ENCODE measurements at places on chromosomes 16 and 17. TPM values are rescaled to one million over a fixed set of nuclear protein-coding genes. Genes with fewer than 3 reads are reported as not detected.

DNA sequence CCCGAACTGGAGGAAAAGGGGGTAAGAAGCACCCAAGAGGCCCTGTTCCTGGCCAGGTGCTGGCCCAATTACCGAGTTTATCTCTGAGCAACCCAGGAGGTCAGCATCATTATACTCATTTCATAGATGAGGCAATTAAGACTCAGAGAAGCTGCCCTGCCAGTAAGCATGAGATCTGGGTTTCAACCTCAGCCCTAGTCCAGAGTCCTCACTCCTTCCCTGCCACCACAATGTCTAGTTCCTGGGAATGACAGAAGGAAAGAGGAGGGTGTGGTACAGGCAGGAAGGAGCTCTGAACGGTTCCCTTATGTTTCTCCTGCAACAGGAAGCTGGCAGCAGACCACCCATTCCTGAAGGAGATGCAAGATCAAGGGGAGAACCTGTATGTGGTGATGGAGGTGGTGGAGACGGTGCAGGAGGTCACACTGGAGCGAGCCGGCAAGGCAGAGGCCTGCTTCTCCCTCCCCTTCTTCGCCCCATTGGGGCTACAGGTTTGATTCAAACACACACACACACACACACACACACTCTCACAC lies 7.4 kb downstream of the GSDMA start:
- peaks cover 3% of the 10 kb centered on the region for H3K27me3 ChIP-seq
- no peak overlapping the region for H3K4me3 ChIP-seq
- H3K27ac ChIP-seq: peak overlapping the region; percentile 41

Gene VTN
- 2.0 TPM for polyA plus RNA-seq

- DNase-seq: no peak
- no peaks in the 10 kb centered on the region for H3K27me3 ChIP-seq
- H3K4me3 ChIP-seq: no peak overlapping the region
- peaks cover 72% of the 10 kb centered on the region for H3K36me3 ChIP-seq
- H3K27ac ChIP-seq: no peak overlapping the region
These were observed 5.8 kb downstream of the ACLY start for GRCh38 chr17:41912925-41913324.

DNA sequence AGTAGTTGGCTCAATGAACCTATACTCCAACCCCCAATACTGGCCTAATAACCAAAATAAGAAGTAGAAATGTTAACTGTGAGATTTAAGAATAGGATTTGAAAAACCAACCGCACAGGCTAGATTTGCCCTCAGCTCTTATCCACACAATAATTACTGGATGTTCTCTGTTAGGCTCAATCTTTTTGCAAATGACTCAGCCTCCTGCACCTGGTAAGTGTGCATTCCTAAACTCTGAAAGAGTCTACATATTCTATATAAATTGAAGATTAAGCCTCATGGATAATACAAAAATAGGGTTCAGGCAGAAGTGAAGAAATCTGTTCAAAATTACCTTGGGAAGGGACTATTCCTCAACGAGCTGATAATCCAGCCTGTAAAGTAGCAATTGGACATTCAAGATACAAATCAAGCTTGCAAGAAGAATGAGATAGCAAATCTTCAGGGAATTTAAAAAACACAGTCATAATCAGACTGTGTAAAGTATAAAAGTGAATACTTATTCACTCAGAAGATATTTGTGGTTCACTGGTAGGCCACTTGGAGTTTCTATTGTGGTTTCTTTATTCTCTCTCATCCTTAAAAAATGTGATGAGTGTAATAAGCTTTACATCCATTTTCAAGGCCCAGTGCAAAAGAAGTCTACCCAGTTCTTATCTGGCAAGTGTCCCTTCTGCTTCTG lies 931.9 kb upstream of the SOX9 start:
- no peaks in the 10 kb centered on the region for H3K36me3 ChIP-seq
- no peak overlapping the region for H3K4me3 ChIP-seq
- H3K27me3 ChIP-seq: no peaks in the 10 kb centered on the region
- no peaks in the 10 kb centered on the region for H3K4me1 ChIP-seq

- no peak overlapping the region for H3K4me3 ChIP-seq
- DNase-seq: no peak
- no peaks in the 10 kb centered on the region for H3K4me1 ChIP-seq
- peak overlapping the region; percentile 79 for H3K27ac ChIP-seq
- H3K27me3 ChIP-seq: no peaks in the 10 kb centered on the region
- peaks cover 96% of the 10 kb centered on the region for H3K36me3 ChIP-seq
These were observed 11.2 kb downstream of the SLC16A3 start for GRCh38 chr17:82239926-82240505.

GRCh38 chr16:83392743-83393142 lies 415.0 kb upstream of the HSBP1 start:
- H3K4me1 ChIP-seq: no peaks in the 10 kb centered on the region
- H3K36me3 ChIP-seq: no peaks in the 10 kb centered on the region
- DNase-seq: no peak
- no peaks in the 10 kb centered on the region for H3K27me3 ChIP-seq

GRCh38 chr16:76656994-76657393 lies 379.8 kb downstream of the CNTNAP4 start:
- DNase-seq: no peak
- no peaks in the 10 kb centered on the region for H3K36me3 ChIP-seq
- no peaks in the 10 kb centered on the region for H3K4me1 ChIP-seq
- no peak overlapping the region for H3K27ac ChIP-seq
- no peaks in the 10 kb centered on the region for H3K27me3 ChIP-seq

DNA sequence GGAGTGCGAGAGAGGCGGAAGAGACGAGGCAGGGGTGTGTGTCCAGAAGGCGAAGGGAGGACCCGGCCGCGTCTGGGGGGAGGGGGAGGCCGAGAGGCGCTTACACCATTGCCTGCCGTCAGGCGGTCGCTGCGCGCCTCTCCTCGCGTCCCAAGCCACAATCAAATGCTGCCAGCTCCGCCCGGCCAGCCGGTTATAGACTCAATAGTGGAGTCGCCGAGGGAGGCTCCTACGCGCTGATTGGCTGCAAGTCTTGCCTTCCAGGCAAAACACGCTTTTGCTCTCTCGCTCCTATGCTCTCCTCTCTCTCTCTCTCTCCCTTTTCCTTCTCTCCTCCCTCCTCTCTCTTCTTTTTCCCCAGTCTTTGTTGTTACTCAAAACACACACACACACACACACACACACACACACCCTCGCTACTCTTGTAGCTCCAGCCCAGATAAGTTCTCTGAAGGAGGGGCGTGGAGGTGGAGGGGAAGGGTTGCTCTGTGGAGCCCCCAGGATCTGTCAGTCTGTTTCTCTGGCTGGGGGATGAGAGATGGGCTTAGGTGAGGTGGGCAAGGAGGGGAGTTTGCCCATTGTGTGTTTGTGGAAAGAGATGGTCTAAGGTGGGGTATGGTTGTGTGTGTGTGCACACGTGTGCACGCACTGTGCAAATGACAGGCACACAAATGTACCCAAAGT lies at the start of gene DLX3:
TSS of gene DLX3 (minus strand) at position 170 of the 684 bp plus-strand sequence. CDS start 226 bp downstream, outside the sequence.
- peak; percentile 72 for DNase-seq
- no peak within 1 kb of the TSS for H3K4me3 ChIP-seq
- H3K27me3 ChIP-seq: peaks cover 10% of the 10 kb centered on the region
- peaks cover 3% of the 10 kb centered on the region for H3K4me1 ChIP-seq
- no peak within 1 kb of the TSS for H3K27ac ChIP-seq

- H3K4me1 ChIP-seq: no peaks in the 10 kb centered on the region
- H3K27ac ChIP-seq: no peak overlapping the region
- no peaks in the 10 kb centered on the region for H3K27me3 ChIP-seq
These were observed 175.9 kb downstream of the IRF8 start for GRCh38 chr16:86074651-86075487.

- no peaks in the 10 kb centered on the region for H3K4me1 ChIP-seq
- H3K27ac ChIP-seq: no peak overlapping the region
- H3K36me3 ChIP-seq: peaks cover 47% of the 10 kb centered on the region
- no peak for DNase-seq
- H3K27me3 ChIP-seq: no peaks in the 10 kb centered on the region
These were observed 151.7 kb upstream of the CHMP6 start for GRCh38 chr17:80839970-80840369.

DNA sequence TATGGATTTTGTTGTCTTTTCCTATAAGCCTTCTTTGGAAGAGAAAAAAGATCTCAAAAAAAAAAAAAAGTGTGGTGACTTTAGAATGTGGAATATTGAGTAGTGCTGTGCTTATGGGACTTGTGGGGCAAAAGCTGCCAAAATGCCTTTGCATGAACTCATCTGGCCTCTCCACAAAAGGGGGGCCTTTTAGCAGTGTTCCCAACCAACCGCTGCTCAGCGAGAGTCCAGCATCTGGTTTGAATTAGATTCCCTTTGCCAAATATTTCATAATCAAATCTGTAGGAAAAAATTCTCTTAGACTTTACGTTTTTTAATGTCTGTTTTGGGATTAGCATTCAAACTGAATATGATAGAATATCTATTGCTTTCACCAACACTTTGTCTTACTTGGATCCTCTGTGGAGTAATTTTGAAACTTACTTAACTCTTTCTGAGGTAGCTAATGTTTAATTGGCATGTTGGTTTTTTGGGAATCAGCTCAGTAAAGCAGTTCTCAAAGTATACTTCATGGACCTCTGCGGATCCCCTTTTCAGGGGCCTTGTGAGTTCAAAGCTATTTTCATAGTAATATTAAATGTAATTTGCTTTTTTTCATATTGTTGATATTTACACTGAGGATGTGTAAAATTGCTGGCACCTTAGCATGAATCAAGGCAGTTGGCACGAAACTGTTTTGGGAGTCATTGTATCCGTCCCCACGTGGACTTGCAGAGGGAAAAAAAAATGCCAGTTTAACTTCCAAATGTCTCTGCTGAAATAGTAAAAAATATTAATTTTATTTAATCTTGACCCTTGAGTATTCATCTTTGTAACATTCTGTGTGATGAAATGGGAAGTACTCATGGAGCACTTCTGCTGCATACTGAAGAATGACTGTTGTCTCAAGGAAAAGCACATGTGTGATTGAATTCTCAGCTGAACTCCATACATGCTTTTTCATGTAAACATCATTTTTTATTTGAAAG lies 34.7 kb upstream of the VPS4A start:
- no peak overlapping the region for H3K4me3 ChIP-seq
- H3K27me3 ChIP-seq: no peaks in the 10 kb centered on the region
- H3K27ac ChIP-seq: no peak overlapping the region
- no peaks in the 10 kb centered on the region for H3K4me1 ChIP-seq

Gene PDIA2
- polyA plus RNA-seq: 46.1 TPM

DNA sequence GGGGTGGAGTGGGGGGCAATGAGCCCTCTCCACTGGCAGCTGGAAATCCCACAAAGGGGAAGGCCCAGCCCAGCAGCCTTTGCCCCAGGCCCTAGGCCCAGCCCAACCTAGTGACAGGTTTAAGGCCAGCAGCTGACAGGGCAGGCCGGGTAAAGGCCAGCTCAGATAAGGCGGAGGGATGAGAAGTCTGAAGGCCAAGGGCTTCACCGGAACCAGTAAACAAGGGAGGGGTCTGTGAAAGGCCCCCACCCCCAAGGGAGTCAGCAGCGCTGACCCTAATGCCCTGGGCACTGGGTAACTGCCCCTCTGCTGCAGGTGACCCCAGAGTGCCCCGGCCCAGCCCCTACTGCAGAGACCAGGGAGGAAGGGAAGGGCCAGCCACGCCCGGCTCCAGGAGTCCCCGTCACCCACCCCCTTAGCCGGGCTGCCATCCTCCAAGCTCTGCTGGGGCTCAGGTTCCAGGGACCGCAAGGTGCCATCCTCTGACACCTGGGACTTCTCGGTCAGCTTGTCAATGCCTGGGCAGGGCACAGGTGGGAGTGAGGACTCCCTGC lies 17.5 kb downstream of the OTOP3 start:
- no peaks in the 10 kb centered on the region for H3K36me3 ChIP-seq
- no peaks in the 10 kb centered on the region for H3K27me3 ChIP-seq
- peak; percentile 86 for DNase-seq
- no peaks in the 10 kb centered on the region for H3K4me1 ChIP-seq

GRCh38 chr17:34872640-34873039 lies 88.6 kb downstream of the CCT6B start:
- no peak overlapping the region for H3K27ac ChIP-seq
- H3K4me1 ChIP-seq: no peaks in the 10 kb centered on the region

- no peaks in the 10 kb centered on the region for H3K4me1 ChIP-seq
- no peaks in the 10 kb centered on the region for H3K36me3 ChIP-seq
- no peaks in the 10 kb centered on the region for H3K27me3 ChIP-seq
- DNase-seq: no peak
- H3K4me3 ChIP-seq: no peak overlapping the region
These were observed 74.5 kb upstream of the HSBP1 start for GRCh38 chr16:83733301-83733700.

- H3K4me1 ChIP-seq: no peaks in the 10 kb centered on the region
- no peaks in the 10 kb centered on the region for H3K27me3 ChIP-seq
- DNase-seq: no peak
- no peaks in the 10 kb centered on the region for H3K36me3 ChIP-seq
- H3K27ac ChIP-seq: peak overlapping the region; percentile 90
These were observed 416 bp downstream of the RNF43 start for GRCh38 chr17:58416937-58417299.

DNA sequence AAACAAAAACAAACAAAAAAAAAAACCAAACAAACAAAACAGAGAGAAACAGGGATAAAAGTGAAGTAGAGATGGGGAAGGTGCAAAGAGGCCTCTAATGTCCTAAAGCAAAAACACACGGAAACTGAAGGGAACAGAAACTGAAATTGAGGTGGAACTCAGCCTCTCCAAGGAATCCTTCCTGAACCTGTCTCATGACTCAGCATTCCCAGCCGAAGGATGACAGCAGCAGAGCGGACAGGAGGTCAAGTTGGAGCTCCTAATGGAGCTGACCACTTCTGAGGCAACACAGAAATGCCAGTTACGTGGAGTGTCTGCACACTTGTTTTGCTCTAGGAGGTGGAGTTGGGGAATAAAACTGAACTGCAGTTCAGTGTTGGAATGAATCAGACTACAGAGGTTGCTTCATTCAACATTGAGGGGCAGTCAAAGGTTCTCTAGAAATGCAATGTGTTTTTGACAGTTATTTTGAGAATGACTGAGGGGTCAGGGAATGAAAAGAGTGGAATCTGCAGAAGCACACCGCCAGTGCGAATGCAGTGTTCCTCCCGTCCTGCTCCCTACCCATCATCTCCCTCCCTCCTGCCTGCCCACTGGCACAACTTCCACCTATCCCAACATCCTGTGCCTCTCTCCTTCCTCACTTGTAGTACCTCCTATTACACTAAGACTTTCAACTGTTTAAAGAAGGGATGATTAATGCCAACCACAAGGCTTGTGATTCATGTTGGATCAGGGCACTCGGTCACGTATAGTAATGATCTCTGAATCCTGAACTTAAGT lies 6.3 kb downstream of the UBE2O start:
- no peaks in the 10 kb centered on the region for H3K27me3 ChIP-seq
- DNase-seq: peak; percentile 79
- peaks cover 7% of the 10 kb centered on the region for H3K4me1 ChIP-seq
- no peaks in the 10 kb centered on the region for H3K36me3 ChIP-seq

Gene BFAR
- polyA plus RNA-seq: 62.1 TPM

Gene NPIPA2
- polyA plus RNA-seq: 0.85 TPM

GRCh38 chr16:27374804-27375425 lies 27.1 kb upstream of the IL21R start:
- H3K4me1 ChIP-seq: no peaks in the 10 kb centered on the region
- no peaks in the 10 kb centered on the region for H3K27me3 ChIP-seq
- peak; percentile 45 for DNase-seq
- no peak overlapping the region for H3K4me3 ChIP-seq
- H3K36me3 ChIP-seq: no peaks in the 10 kb centered on the region

GRCh38 chr16:64417711-64418227 lies 704.1 kb downstream of the CDH11 start:
- no peak overlapping the region for H3K27ac ChIP-seq
- H3K36me3 ChIP-seq: no peaks in the 10 kb centered on the region
